Fibroblast of skin of left biceps (primary cell): ENCODE measurements at places on chromosomes 12 and 14.

- DNase-seq = peak; percentile 28
These were observed 497.4 kb downstream of the NPAS3 start for GRCh38 chr14:33435911-33436689.

DNA sequence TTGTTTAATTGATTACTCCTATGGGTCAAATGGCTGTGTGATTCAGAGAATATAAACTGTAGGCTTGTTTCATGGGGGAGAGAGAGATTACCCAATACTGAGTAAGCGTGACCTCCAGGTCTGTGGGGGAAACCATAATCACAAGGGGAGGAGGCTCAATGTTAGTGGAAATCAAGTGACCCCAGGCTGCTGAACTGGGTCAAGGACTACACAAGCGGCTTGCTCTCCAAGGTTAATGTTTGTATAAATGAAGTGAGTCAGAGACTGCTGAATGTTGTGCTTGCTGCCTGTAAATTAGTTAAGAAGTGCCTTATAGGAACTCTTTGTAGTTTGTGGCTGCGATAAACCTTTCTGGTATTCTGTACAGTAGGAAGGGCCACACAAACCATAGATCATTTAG lies 479.7 kb downstream of the AACS start:
- DNase-seq = no peak

- no peak for DNase-seq
These were observed 45.7 kb upstream of the PRPF39 start for GRCh38 chr14:45038256-45038655.

DNA sequence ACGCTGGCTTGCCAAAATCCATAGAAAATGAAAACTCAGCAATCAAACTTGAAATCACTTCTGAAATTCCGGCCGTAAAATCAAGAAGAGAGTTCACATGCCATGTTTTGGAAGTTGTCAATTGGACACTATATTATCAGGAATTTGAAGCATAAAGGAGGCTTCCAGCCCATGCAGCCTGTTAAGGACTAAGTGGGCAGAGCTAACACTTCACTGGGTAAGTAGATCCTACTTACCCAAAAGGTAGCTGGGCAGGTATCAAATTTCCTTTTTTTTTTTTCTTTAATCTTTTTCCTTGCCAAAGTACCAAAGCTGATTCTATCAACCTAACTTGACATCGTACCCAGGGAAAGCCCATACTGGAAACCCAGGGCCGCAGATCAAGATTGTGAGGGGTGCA lies 71.5 kb upstream of the ARHGAP5 start:
- DNase-seq = no peak
